ENCODE measurements at places on chromosomes 5 and 9. TPM values are rescaled to one million over a fixed set of nuclear protein-coding genes. Genes with fewer than 3 reads are reported as not detected.

FOXD1 gene
- total RNA-seq = 0.28 TPM

CARD9 gene
- total RNA-seq = 1.3 TPM

CAVIN4 gene
- 0.15 TPM for total RNA-seq

KCNN2 gene
- not detected for total RNA-seq

GRCh38 chr9:136055715-136056545 lies 39.2 kb downstream of the NACC2 start:
- H3K27ac ChIP-seq = no peak overlapping the region
- no peak for DNase-seq
- no peaks in the 10 kb centered on the region for H3K36me3 ChIP-seq

DNA sequence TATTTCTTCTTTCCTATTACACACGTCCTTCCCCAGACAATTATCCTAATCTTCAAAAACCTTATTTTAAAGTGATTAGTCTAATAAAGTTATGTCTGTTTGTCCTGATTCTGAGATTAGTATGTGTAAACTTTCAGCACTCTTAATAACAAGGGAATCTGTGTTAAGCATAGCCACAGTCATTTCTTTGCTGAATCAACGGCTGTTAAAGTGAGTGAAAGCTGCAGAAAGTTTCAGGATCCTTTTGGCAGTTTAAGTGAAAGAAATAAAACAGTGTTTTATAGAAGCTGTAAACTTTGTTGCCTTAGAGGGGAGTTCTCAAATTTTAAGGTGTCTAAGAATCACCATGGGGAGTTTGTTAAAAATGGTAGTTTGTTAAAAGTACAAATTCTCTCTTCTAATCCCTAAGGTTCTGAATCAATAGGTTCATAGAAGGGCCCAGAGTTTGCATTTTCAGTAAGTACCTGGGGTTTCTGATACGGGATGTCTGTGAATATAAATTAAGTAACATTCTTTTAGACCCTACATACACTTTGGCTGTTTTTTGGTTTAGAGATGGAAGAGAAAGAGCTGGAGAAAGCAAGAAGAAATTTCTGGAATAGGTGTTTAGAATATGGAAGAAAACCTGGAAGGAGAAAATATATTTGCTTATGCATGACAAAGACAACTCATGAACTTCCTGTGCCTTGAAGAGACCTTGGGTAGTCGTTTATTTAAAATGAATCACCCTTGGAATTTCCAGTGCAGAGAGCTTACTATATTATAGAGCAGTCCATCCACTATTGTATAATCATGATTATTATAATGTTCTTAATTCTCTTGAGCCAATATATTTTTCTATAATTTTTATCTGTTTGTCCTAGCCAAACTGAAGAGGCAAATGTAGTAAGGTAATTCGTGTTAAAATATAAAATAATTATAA lies 45.7 kb downstream of the SCAMP1 start:
- H3K27ac ChIP-seq = no peak overlapping the region
- H3K36me3 ChIP-seq = peaks cover 20% of the 10 kb centered on the region
- H3K4me1 ChIP-seq = peaks cover 25% of the 10 kb centered on the region

GRCh38 chr5:50702615-50703366 lies 36.4 kb downstream of the PARP8 start:
- H3K27me3 ChIP-seq = no peaks in the 10 kb centered on the region
- DNase-seq = no peak
- H3K4me3 ChIP-seq = no peak overlapping the region

GRCh38 chr5:148125641-148126040 lies 42.7 kb upstream of the SPINK14 start:
- H3K27me3 ChIP-seq = no peaks in the 10 kb centered on the region
- no peaks in the 10 kb centered on the region for H3K4me1 ChIP-seq
- no peak for DNase-seq
- H3K27ac ChIP-seq = no peak overlapping the region

GRCh38 chr9:109289186-109289585 lies 31.7 kb downstream of the EPB41L4B start:
- H3K4me3 ChIP-seq = no peak overlapping the region
- DNase-seq = no peak
- no peaks in the 10 kb centered on the region for H3K4me1 ChIP-seq
- H3K27me3 ChIP-seq = peaks cover 4% of the 10 kb centered on the region
- H3K27ac ChIP-seq = no peak overlapping the region
- H3K36me3 ChIP-seq = no peaks in the 10 kb centered on the region

DNA sequence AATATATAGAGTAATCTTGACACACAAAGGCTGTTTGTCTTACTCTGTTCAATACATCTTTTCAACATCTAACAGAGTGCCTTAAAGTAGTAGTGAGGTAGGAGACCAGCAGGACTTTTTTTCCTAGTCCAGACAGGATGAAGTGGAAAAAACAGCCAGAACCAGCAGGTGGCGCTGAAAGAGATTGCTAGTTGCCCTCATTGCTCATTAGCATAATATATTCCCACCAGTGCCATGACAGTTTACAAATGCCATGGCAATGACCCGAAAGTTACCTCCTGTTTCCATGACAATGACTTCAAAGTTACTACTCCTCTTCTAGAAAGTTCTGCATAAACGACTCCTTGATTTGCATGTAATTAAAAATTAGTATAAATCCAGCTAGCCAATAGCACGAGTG lies 387.4 kb downstream of the ACTL7B start:
- DNase-seq = no peak
- H3K27me3 ChIP-seq = no peaks in the 10 kb centered on the region
- no peaks in the 10 kb centered on the region for H3K36me3 ChIP-seq

DNA sequence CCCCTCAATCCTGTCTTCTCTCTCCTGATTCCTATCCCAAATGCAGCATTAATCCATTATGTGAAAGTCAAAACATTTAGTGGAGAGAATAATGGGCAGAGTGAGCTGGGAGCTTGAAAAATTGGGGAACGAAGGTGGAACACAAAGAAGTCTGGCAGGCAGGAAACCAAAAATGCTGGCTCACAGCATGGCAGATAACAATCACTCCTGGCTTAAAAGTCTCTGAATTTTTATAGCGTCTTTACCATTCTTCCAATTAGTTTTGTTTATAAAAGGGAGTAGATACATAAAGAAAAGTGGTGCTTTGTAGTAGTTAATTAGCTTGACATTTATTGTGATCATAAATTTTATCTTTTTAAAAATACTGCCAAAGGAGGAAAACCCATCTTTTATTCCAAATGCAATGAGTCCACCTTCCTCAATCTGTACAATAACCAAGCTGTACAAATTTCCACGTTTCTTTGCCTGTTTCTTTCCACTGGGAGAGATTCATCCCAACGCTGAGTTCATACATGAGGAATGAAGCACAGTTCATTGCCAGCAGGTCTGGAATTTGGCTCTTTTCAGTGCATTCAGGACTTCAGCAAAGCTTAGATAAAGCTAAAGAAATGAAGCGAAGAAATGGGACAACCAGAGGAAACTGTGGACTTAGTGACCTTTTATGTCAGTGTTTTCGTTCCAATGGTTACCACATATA lies 174.7 kb downstream of the HMHB1 start:
- peaks cover 9% of the 10 kb centered on the region for H3K27me3 ChIP-seq
- no peak overlapping the region for H3K27ac ChIP-seq
- H3K36me3 ChIP-seq = no peaks in the 10 kb centered on the region
- H3K4me3 ChIP-seq = no peak overlapping the region
- no peak for DNase-seq
- H3K4me1 ChIP-seq = peaks cover 1% of the 10 kb centered on the region

DNA sequence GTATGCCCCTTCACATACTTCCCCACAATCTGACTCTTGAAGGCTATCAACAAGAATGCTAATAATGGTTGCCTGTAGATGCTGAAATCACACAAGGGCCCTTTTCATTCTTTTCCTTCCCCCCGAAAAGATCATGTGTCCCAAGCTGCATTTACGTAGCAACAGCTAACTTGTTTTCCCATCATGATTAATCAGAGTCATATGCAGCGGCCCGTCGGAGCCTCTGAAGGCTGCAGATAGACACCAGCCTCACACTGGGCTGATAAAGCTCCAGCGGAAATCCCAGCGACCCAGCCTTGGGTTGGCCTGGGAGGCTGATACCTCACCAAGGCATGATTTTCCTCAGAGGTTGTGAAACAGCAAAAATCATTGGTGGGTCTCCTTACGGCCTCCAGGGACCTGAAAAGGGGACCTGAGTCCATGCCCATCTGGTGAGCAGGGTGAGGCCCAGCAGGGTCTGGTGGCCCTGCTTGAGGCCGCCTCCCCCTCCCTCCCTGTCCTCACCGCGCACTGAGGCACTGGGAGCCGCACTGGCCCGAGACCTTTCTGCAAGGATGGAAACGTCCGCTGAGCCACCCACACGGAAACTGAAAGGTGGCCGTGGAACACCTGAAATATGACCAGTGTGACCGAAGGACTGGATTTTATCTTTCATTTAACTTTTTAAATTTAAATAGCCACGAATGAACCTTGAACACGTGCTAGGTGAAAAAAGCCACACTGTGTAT lies 114.2 kb upstream of the PHYKPL start:
- DNase-seq = no peak
- H3K36me3 ChIP-seq = no peaks in the 10 kb centered on the region
- H3K4me1 ChIP-seq = no peaks in the 10 kb centered on the region

- H3K4me3 ChIP-seq = no peak overlapping the region
- H3K36me3 ChIP-seq = no peaks in the 10 kb centered on the region
- H3K27ac ChIP-seq = no peak overlapping the region
- H3K4me1 ChIP-seq = no peaks in the 10 kb centered on the region
- DNase-seq = no peak
Observed at GRCh38 chr9:110936237-110936636, 102.0 kb downstream of the LPAR1 start.

GRCh38 chr9:130256644-130257043 lies 8.9 kb upstream of the HMCN2 start:
- H3K4me3 ChIP-seq = no peak overlapping the region
- no peaks in the 10 kb centered on the region for H3K4me1 ChIP-seq
- DNase-seq = no peak
- no peak overlapping the region for H3K27ac ChIP-seq

GRCh38 chr9:14560194-14560593 lies 133.0 kb downstream of the ZDHHC21 start:
- peaks cover 4% of the 10 kb centered on the region for H3K27me3 ChIP-seq
- H3K4me3 ChIP-seq = no peak overlapping the region
- H3K4me1 ChIP-seq = peaks cover 2% of the 10 kb centered on the region

GRCh38 chr9:1173211-1173610 lies 123.1 kb downstream of the DMRT2 start:
- no peaks in the 10 kb centered on the region for H3K4me1 ChIP-seq
- H3K27me3 ChIP-seq = no peaks in the 10 kb centered on the region
- H3K36me3 ChIP-seq = no peaks in the 10 kb centered on the region
- no peak for DNase-seq
- no peak overlapping the region for H3K4me3 ChIP-seq

GRCh38 chr5:32531885-32532520 lies 53.4 kb upstream of the SUB1 start:
- H3K4me1 ChIP-seq = peaks cover 69% of the 10 kb centered on the region
- H3K27me3 ChIP-seq = no peaks in the 10 kb centered on the region
- peak overlapping the region; percentile 86 for H3K27ac ChIP-seq
- H3K4me3 ChIP-seq = peak overlapping the region; percentile 77
- DNase-seq = peak; percentile 73
- peaks cover 23% of the 10 kb centered on the region for H3K36me3 ChIP-seq

GRCh38 chr9:124218438-124218982 lies 39.2 kb upstream of the NEK6 start:
- peak overlapping the region; percentile 48 for H3K27ac ChIP-seq
- peak; percentile 61 for DNase-seq
- peaks cover 63% of the 10 kb centered on the region for H3K4me1 ChIP-seq
- H3K36me3 ChIP-seq = no peaks in the 10 kb centered on the region
- no peak overlapping the region for H3K4me3 ChIP-seq
- H3K27me3 ChIP-seq = peaks cover 4% of the 10 kb centered on the region

DNA sequence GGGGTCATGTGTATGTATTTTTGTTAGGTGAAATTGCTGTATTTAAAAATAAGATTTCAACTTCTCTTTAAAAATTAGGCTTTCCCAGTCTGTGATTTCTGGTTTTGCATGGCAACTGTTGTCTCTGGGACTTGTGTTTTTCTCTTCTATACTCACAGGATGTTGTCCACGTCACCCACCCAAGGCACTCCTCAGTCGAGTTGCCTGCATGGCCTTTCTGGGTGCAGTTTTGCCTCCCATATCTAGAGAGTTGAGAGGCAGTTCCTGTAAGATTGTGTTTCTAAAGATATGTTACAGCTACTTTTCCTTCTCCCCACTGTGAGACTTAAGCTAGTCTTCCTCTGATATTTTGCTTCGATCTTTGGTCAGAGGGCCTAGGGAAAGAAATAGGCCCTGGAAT lies 2.3 kb upstream of the ASPN start:
- H3K27me3 ChIP-seq = no peaks in the 10 kb centered on the region
- no peak for DNase-seq
- H3K27ac ChIP-seq = no peak overlapping the region
- no peak overlapping the region for H3K4me3 ChIP-seq

DNA sequence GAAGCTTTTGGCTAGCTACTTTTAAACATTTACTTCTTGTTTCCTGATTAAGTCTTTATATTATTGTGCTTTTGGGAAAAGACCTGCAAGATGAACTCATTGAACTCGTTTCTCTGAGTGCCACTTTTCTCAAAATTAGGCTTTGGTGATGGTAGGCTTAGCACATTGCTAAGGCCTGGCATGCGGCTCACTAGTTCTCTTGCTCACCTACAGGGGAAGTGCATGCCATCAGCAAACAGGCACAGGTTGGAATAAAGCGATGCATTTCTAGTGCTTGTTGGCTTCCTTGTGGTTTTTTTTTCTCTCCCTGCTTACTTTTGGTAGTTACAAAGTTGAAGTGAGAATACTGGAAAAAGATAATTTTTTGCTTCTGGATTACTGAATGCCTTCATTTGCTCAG lies 41.4 kb downstream of the TLE4 start:
- no peaks in the 10 kb centered on the region for H3K27me3 ChIP-seq
- peaks cover 15% of the 10 kb centered on the region for H3K36me3 ChIP-seq
- H3K27ac ChIP-seq = no peak overlapping the region
- H3K4me3 ChIP-seq = no peak overlapping the region

DNA sequence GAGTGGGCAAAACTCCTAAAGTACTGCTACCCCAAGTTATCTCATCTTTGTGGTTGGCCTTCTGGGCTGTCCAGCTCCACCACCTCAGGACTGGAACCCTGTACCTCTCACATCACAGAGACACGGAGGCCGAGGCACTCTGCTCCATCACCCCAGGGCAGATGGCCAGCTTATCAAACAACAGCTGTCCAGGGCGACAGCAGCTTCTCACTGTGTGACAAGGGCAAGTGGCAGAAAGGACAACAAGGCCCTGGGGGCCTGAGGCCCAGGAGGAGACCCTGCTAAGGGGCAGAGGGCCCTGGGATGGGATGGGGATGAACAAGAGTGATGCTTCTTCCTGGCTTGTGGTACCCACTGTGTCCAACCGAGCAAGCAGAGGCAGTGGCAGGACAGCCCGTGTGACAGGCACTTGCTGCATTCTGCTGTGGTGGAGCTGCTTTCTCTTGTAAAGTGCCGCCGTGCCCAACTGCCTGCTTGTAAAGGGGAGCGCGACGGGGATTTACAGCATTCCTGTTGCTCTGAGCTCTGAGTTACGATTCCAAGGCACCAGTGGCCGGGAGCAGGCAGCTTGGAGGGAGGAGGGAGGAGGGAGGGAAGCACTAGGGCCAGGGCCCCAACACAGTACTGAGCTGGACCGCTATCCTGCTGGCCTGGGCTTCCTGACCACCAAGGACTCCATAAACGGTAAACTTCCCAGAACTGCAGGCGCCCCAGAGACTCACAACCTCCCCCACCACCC lies 71.2 kb downstream of the SHB start:
- DNase-seq = no peak
- H3K4me3 ChIP-seq = no peak overlapping the region
- no peak overlapping the region for H3K27ac ChIP-seq
- H3K36me3 ChIP-seq = no peaks in the 10 kb centered on the region
- H3K4me1 ChIP-seq = peaks cover 49% of the 10 kb centered on the region

Measured in activated CD4-positive, alpha-beta memory T cell treated with anti-CD3 and anti-CD28 coated beads, Interleukin-2, amount 10 ng/mL, durations not matched to agents 7 days and 5 days (primary cell).